AG09309 (cell line): ENCODE measurements at places on chromosomes 5 and 9.

GRCh38 chr9:87123830-87124229 lies 176.5 kb upstream of the GAS1 start:
- DNase-seq, result no peak

DNA sequence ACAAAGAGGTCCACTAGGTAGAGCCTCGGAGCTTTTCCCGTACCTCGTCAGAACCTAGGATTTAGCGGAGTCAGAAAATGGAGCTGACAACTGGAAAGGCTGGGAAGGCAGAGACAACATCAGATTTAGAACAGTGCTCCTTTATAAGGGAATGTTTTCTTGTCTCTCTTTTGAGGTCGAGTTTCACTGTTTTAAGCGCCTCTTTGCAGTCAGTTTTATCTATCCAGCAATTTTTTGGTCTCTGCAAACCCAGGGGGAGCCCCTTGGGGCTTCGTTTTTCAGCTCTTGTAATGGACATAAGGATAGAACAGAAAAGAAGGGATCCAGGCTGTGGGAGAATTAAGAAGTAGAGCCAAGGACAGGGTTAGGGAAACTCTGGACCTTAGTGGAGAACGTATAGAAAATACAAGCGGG lies 80.5 kb downstream of the FNBP1 start:
- no peak for DNase-seq

DNA sequence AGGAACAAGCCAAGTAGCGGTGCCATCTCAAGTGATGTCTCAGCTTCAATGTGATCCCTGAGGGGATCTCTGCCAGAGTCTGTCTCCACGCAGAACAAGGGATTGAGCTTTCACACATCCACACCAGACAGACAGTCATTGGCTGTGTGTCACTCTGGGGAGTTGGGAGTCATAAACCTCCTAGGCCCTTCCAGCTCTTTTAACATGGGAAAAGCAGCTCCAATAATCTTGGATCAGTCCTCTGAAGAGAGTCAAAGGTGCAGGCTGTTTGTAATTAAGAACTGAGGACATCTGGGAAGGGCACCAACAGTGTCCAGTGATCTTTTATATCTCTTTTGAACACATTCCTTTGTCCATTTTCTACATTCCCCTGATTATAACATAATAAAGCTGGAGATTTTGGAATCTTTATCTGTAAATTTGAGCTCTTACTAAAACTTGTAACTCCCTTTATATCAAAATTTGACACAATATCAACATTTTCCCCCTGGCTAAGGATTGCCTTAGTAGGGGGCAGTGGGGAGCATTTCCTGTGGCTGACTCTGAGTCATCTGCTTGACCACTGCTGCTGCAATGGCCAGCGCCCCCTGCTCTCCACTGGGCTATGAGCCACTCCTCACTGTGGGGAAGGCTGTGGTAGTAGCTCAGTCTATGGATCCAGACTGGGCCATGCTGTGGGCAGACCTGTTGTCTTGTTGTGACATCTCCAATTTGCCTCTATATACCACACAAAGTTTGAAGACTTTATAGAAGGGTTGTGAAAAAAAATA lies 284.4 kb downstream of the OSTF1 start:
- no peak for DNase-seq

- no peak for DNase-seq
These were observed 53.4 kb downstream of the PLPP1 start for GRCh38 chr5:55481293-55481855.

GRCh38 chr5:136308212-136308795 lies 57.0 kb downstream of the TRPC7 start:
- DNase-seq, result no peak

GRCh38 chr5:27048510-27048909 lies 10.1 kb upstream of the CDH9 start:
- DNase-seq, result no peak

- DNase-seq, result no peak
These were observed 22.5 kb downstream of the HMGCS1 start for GRCh38 chr5:43290726-43291125.

DNA sequence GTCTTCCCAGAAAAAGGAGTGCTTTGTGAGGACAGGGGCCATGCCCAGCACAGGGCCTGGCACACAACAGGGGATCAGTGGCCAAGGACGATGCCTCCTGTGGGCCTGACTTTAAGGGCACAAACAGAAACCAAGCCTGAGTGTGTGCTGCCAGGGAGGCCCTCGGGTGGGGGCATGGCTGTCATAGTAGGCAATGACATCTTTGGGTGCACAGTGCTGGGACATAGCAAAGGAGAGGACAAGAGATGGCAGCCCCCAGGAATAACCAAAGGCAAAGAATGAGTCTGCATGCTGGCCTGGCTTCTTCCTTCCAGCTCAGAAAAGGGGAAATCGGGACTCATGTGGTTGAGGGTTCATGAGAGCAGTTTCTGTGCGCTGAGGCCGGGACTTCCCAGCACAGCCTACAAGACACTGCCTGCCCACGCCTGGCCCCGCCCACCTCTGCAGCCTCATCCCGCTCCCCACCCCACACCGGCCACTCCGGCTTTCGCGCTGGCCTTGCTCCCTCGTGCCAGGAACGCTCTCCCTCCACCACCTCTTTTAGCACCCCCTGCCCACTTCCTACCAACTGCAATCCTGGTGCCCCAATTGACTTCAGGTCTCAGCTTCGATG lies 13.8 kb upstream of the LHX2 start:
- no peak for DNase-seq

DNA sequence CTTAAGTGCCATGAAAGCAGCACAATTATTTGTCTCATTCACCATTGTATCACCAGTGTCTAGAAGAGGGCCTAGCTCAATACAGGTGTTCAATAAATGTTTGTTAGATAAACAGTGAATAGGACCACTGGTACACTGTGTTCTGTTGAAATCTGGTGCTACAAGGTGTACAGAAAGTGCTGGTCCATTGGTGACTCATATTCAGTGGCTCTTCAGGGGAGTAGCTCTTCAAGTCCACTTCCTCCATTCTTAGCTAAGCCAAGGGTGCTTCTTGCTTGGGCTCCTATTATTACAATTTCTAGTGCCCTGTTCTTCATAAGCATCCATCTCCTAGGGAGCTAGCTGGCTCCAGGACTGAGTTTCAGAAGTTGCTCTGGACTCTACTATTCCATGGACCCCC lies 6.4 kb upstream of the FCHO2 start:
- no peak for DNase-seq

- no peak for DNase-seq
These were observed 403.5 kb upstream of the IRX4 start for GRCh38 chr5:2286250-2286649.

DNA sequence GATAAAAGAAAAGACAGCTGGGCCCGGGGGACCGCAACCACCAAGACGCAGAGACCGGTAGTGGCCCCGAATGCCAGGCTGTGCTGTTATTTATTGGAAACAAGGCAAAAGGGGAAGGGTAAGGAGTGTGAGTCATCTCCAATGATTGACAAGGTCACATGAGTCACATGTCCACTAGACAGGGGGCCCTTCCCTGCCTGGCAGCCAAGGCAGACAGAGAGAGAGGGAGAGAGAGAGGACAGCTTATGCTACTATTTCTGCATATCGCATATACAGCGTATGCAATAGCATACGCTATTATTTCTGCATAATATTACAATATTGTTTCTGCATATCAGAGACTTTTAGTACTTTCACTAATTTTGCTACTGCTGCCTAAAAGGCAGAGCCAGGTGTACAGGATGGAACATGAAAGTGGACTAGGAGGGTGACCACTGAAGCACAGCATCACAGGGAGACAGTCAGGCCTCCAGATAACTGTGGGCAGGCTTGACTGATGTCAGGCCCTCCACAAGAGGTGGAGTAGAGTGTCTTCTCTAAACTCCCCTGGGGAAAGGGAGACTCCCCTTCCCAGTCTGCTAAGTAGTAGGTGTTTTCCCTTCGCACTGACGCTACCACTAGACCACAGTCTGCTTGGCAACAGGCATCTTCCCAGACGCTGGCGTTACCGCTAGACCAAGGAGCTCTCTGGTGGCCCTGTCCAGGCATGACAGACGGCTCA lies 50.3 kb downstream of the RFX3 start:
- no peak for DNase-seq

DNA sequence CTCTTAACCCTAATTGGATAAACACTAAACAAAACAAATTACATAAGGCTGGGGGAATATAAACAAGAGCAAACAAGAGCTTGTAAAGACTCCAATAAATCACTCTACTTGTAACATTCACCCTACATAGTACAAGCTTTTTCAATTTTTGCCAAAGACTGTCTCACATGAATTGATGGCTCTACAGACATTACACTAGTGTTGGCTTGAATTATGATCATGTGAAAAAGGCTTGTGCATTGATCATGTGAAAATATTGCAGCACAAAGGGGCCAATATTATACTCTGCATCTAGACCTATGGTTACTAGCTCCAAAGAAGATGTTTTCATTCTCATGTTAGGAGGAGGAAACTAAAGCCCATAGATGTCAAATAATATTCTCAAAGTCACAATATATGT lies 212.6 kb downstream of the MCTP1 start:
- no peak for DNase-seq

- DNase-seq, result no peak
These were observed 49.4 kb upstream of the FKTN start for GRCh38 chr9:105508530-105508929.

DNA sequence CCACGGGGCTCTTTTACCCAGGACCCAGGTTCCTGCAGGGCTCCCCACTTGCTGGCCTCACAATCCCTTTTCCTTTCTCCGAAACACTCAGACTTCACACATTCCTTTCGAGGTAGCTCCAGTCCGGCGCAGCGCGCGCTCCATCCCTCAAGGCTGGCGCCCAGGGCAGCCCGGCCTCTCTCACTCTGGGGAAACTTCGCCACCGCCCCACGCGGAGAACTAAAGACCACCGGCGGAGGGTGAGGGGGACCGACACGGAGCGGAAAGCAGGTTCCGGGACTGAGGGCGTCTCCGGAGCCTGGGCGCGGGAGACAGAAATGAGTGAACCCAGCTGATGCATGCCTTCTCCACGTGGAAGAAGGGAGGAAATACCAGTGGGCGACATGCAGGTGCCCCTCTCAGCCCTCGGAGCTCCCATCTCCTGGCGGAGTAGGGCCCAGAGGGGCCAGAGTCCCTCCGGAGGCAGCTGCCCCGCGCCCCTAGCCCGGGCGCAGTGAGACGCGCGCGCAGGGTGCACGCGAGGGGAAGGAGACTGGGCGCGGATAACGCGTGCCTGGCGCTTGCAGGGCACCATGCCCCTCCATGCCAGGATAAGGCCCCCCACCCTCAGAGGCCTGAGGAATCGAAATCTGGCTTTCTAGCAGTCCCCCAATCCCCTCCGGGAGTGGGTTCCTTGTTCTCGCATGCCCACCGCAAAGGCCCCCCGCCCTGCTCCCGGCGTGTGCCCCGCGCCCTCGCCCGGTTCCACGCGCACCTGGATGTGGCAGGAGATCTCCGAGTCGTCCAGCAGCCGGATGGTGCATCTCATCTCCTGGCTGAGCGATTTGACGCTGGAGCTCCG lies 650 bp downstream of the FRMD3 start:
- no peak for DNase-seq

DNA sequence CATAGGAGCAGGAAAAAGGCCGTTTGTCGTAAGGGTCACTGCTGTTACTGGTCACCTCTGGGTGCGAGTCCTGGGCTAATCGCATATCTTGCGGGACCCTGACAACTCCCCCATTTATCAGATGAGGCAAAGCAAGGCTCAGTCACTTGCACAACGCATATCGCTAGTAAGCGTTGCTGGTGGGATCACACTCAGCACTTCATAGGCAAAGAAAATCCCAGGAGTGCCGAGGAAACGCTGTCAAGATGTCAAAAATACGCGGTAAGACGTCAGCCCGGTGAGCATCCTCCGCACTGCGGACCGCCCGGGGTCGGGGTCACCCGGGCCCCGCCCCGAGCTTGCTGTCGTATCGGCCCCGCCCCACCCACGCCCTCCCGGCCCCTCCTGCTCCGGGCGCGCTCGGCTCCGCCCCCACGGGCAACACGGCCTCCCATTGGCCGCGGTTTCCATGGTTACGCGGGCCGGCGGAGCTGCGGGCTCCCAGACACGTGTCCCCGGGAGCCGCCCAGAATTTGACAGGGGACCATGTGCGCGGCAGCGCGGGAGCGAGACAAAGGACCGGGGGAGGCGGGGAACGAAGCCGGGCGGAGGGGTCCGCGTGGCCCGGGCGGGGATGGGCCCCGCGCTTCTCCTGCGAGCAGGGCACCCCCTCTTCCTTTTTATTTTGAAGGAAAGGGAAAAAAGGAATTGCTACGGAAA lies 80.2 kb upstream of the IER5L start:
- no peak for DNase-seq

- no peak for DNase-seq
These were observed 277.6 kb upstream of the TNC start for GRCh38 chr9:115395511-115396021.

GRCh38 chr5:95022967-95023695 lies 261.8 kb downstream of the MCTP1 start:
- no peak for DNase-seq

GRCh38 chr9:16597136-16597535 lies 273.3 kb downstream of the BNC2 start:
- DNase-seq, result no peak

GRCh38 chr5:33227746-33228145 lies 213.0 kb upstream of the TARS1 start:
- no peak for DNase-seq
